ENCODE measurements at places on chromosomes 11 and 22.

GRCh38 chr11:67273260-67273990 is 7.2 kb downstream of the GRK2 start:
- no peak for DNase-seq

DNA sequence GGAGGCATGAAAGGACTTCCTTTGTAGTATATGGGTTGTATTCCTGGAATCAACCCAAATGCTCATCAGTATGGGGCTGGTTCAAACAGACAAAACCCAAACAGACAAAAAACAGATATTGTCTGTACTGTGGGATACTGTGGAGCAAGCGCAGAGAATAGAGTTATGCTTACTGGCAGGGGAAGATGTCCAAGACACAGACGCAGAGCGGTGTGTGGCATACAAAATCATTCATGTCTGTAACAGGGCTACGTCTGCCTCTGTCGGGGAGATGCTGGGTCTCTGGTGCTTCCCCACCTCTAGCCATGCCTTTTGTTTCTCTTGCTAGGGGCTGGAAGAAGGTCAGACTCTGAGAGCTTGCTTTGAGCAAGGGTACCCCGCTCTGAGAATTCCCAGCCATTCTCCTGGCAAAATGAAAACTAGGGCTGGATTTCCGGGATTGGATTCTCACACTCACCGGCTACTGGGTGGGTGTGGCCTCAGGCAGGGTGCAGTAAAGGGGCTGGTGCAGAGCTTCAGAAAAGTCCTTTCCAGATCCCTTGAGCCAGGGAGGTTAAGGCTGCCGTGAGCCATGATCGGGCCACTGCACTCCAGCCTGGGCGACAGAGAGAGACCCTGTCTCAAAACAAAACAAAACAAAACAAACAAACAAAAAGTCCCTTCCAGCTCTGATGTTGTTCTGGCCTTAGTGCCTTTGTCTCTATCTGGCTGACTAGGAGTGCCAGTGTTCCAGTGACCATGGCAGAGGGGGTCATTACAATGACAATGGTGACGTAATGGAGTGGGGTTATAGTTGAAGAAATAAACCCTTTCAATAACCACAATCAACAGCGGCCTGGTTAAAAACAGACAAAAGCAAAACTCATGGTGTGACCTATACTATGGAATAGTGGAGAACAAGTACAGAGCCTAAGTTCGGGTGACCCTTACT is 2.9 kb upstream of the ABCC8 start:
- peak; percentile 34 for DNase-seq

DNA sequence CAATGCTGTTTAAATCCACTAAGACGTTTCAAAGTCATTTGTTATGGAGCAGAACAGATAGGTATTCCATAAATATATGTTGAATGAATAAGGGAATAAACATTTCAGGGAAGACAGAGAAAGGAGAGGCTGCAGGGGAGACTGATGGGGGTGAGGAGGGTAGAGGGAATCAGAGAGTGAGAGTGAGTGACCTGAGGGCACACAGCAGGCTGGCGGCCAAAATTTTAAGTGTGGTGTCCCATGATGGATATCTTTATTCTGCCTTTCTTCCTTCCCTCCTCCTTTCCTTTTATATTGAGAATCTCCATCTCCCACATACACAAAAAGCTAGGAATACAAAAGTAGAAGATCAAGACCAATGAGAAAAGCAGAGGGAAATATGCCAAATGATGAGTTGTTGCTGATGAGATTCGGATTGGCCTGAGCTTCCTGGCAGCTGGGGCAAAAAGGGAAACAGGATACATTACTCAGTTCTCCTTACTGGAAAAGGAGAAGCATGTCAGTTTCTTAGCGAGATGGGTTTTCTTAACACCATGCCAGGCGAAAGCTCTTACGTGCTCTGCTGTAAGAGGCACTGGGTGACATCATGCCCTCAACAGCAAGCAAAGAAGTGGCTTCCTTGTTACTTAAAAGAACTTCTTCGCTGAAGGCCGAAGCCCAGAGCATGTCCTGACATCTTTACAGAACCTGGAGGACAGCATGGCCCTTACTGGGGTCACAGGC is 11.2 kb upstream of the CYTH4 start:
- peak; percentile 76 for DNase-seq

DNA sequence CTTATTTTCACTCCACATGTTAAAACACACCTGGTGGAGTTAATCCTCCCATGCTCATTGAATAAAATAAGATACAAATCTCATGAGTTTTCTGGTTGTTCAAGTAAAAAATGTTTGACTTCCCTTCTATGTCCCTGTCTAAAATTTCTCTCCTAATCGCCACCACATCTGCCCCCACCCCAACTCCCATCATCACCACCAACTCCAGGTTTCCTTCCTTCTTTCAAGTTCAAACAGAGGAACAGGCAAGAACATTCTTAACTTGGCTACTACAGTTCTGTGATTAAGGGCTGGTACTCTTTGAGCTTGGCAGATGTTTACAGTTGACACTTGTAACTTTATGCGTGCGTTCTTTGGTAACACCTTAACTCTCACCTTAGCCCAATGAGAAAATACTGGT is 9.1 kb upstream of the PSMA1 start:
- no peak for DNase-seq

GRCh38 chr22:46281866-46282678 is 14.3 kb downstream of the TTC38 start:
- DNase-seq: no peak

All from HT1080 (cell line).